Stimulated activated CD8-positive, alpha-beta memory T cell treated with anti-CD3 and anti-CD28 coated beads, Interleukin-7, amount 100 ng/mL, for 4 hours (primary cell): ENCODE measurements at places on chromosomes 6 and 20.

GRCh38 chr20:23602241-23602640 is 3.5 kb downstream of the CST9 start:
- no peak for DNase-seq

DNA sequence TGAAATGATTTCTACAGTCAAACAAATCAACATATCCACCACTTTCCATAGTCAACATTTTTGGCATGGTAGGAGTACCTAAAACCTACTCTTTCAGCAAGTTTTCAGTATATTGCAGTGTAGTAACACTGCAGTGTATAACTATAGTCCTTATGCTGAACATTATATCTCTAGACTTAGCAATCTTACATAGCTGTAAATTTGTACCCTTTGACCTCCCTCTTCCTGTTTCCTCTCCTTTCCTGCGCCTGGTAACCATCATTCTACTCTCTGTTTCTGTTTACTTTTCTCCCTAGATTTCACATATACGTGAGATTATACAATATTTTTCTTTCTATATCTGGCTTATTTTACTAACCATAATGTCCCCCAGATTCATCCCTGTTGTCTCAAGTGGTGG is 40.2 kb downstream of the SMAP1 start:
- no peak for DNase-seq

DNA sequence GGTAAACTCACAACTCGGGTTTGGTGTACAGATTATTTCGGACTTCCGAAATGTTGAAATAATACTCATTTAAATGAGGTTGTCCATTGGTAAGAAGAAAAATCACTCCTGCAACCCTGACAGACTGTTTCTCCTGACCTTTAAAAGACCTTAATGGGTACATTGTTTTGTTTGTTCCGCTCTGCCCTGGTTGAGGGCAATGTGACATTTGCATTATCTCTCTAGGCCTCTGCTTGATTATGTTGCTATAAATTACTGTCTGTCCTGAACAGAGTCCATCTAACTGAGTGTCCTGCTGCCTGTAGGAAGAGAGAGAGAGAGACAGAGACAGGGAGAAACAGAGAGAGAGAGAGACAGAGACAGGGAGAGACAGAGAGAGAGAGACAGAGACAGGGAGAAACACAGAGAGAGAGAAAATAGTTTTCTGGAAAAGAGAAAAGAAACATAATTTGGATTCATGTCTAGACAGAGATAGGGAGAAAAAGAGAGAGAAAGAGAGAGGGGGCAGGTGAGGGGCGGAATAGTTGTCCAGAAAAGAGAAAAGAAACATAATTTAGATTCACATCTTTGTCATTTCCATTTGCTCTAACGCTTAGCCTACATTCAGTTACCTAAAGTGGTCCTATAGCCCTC is 83.2 kb downstream of the SHLD1 start:
- no peak for DNase-seq

DNA sequence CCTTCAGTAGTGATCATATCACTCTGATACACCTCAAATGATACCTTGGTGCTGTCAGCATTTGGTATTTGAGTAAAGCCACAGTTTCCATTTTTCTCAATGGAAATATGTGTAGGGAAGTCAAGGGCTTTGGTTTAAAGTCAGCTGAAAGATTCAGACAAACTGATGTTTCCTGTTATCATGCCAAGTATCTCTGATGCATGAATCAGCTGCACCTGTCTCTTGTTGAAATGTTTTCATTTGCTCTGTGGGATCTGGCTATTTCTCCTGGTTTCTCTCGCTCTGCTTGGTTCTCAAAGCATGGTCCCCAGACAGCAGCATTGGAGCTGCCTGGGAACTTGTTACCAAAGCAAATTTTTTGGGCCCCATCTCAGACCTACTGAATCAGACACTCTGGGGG is 23.5 kb downstream of the ZFP64 start:
- no peak for DNase-seq

GRCh38 chr6:157770946-157771345 is 52.1 kb upstream of the SNX9 start:
- DNase-seq, result no peak

DNA sequence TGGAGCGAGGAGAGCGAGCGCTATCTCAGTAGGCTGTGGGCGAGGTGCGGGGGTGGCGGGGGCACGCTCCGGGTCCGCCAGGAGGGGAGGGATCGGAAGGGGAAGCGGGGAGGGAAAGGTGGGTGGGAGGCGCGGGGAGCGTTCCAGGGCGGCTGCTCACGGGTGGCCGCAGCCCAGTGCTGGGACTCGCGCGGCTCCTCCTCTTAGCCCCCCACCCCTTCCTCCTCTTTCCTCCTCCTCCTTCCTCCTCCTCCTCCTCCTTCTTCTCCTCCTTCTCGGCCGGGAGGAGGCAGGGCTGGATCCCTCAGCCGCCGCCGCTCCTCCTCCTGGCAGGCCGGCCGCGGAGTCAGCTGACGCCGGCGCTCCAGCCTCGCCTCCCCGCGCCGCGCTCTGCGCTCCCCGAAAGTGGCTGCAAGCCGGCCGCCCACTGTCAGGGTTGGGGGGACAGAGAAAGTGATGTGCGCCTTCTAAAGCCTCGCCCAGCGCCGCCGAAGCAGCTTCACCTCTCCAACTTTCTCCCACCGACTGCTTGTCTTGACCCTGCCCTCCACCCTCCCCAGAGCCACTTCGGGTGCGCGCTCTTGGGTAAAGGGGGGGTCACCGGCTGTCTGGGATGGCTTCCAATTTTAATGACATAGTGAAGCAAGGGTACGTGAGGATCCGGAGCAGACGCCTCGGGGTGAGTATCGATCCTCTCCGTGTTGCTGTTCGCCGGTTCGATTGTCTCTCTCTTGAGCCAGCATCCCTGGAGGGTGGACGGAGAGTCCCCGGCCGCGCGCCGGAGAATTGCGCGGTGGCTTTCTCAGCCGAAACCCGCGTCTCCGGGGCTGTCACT is at the start of gene DOK5:
TSS of gene DOK5 (plus strand) at position 260 of the 835 bp plus-strand sequence. CDS start at position 614, 354 bp downstream.
- DNase-seq, result no peak

DNA sequence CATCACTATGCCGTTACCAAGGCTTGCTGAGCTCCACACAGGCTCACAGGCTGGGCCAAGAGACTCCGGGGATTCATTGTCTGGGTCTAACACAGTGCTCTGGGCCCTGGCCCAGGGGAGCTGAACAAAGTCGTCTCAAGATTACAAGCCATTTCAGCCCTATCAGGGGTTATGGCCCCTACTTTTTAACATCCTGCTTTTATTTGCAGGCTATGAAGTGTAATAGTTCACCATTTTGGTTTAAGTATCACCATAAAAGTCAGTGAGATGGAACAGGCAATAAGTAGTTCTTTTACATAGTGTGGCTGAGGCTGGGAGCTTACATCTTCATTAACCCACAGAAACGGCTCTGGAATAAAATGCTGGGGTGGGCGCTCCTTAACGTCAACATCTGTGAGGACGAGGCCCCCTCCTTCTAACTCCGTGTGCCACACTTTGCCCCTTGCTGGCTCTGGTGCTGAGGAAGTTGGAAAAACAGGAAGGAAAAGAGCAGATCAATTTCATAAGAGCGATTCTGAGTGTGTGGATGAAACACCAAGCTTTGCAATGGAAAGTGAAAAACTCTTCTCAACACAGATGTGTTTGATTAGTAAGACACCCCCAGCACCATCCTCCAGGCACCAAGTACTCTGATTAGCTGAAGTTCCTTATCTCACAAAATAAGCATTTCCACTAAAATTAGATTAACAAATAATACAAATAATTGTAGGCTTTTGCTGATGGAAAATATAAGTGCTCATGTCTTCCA is 447.3 kb downstream of the MAFB start:
- no peak for DNase-seq

- no peak for DNase-seq
These were observed 241.6 kb downstream of the PHACTR1 start for GRCh38 chr6:12958052-12958706.

DNA sequence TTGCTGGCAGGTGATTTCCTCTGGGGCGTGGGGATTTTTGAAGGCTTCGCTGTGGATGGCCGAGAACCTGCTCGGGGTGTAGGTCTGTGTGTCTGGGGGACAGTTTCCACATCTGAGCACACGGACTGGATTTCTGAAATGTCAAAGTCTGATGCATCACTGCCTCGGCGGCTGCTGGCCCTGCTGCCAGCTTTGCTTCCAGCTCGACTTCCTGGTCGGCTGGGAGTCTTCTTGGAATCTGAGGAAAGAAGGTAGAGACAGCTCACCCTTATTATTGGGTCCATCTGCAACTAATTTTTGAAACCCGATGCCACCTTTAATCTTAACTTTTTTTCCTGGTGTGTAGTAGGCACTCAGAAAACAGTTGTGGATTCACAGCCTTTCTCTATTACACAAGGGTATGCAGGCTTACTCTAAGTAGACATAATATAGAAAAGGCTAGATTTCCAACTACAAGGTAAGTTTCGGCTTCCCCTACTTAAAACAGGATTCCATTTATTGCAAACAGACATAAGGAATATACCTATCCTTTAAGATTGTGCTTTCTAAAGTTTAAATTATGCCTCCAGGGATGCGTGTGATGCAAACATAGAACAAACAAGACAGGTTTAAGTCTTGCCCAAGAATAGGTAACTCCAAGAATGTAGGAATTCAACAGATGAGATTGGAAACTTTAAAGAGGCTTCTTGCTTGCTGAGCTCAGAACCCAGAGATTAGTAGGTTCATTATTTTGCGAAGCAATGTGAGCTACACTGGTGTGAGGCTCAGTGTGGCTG is 183.5 kb downstream of the DST start:
- no peak for DNase-seq

DNA sequence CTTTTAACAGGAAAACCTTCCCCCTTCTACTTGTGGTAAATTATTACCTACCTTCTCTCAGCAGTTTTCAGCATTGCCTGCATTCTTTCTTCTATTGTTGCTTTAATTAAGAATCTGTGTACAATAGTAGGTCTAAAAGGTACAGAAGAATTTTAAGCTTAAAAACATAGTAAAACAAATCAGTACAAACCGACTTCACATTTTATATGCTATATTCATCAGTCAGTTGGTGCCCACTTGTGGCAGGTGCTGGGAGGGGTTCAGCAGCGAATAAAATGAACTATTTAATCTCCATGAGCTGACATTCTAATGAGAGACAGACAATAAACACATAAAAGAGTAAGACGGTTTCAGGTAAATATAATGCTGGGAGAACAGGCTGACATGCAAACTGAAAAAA is 73.4 kb upstream of the FBXO30 start:
- no peak for DNase-seq

DNA sequence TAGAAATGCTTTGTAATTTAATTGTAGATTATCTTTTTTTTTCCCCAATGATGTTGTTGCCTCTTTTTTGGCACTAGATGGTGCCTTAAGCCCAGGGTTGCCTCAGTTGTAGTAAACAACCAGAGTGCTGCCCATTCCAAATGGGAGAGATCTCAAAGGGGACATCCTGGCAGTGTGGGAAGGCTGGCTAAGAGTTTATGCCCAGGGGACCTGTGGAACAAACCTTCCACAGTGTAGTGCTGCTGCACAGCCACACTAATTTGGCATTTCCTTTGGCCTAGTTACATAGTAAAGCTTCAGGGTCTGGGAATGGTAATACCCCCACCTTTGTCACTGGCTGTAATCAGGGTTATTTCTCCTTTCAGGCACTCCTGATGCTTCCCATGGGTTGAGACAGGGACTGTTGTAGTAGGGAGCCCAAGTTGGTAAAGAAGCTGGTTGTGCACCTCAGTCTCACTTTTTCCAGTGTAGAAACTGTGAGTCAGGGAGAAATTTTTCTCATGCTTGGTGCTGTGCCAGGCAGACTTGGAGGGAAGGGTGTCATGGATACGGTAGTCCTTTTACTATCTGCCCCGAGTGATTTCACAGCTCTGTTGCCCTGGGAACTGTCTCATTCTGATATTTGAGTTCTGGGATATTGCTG is 177.8 kb upstream of the ECI2 start:
- DNase-seq, result no peak

- DNase-seq, result no peak
These were observed 79.8 kb upstream of the EMILIN3 start for GRCh38 chr20:41446456-41446855.

GRCh38 chr6:73640179-73640750 is 13.5 kb downstream of the SLC17A5 start:
- no peak for DNase-seq

DNA sequence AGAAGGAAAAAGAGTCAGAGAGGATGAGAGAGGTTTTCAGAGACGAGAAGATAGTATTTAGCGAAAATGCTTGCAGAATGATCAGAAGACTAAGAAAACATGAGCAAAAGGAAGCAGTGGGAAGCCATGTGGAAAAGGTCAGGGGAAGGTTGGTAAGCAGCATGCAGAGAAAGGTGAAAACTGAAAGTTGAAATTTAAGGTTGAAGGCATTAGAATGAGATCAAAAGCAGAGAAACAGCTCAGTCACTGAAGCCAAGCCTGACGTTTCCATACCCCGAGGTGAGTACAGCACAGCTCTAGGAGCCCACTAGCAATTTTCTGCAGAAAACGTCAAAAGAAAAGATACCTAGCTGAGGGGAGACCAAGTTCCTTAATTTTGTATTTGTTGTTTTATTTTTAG is 19.1 kb upstream of the TFB1M start:
- no peak for DNase-seq

- no peak for DNase-seq
These were observed 154.2 kb upstream of the QKI start for GRCh38 chr6:163260111-163260895.

DNA sequence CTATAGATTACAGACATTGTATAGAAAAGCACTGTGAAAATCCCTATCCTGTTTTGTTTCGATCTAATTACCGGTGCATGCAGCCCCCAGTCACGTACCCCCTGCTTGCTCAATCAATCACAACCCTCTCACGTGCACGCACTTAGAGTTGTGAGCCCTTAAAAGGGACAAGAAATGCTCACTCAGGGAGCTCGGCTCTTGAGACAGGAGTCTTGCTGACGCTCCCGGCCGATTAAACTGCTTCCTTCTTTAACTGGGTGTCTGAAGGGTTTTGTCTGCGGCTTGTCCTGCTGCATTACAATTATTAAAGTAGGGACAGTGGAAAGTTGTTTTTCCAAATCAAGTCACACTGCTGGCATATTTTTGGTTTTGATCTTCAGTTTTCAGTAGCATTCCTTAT is 2.6 kb downstream of the TXLNB start:
- no peak for DNase-seq

GRCh38 chr6:46129291-46129628 is 529 bp upstream of the ENPP4 start:
- DNase-seq, result no peak

GRCh38 chr6:105014954-105015353 is 58.0 kb downstream of the LIN28B start:
- DNase-seq, result no peak

DNA sequence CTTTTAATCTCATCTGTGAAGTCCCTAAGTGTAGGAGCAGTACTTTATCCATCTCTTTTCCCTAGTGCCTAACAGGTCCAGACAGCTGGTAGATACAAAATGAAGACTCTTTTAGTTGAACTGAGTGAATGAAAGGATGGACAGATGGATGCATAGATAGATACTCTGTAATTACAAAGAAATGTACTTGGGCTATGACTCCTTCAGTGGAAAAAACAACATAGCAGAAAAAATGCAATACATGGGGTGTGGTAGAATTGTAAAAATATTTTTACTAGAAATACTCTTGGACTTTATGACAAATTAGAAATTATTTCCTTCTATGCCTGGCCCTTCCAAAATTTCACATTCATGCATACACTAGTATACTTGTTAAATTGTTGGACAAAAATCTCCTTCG is 29.3 kb downstream of the KCNQ5 start:
- no peak for DNase-seq
